GM23248 (cell line): ENCODE measurements at places on chromosomes 7 and 10.

- no peak for DNase-seq
Observed at GRCh38 chr7:139718141-139718540, 59.7 kb downstream of the HIPK2 start.

- DNase-seq: peak; percentile 19
Observed at GRCh38 chr7:36154255-36155212, 1.5 kb downstream of the EEPD1 start.

DNA sequence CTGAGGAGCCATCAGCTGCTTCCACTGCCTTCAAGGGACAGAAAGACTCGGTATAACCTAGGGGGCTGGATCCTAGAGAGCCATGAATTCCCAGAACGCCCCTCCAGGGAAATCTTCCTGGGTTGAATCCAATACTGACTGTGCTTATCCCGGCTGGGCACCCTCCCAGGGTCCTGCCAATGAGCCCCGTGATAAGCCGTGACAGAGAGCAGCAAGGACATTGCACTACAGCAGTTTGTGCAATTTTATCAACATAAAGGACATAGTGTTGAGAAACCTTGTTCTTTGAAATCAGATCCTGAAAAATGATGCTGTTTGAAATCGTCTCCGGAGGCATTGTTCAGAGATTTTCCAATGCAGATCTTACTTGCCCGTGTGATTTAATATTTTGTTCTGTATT lies 18.8 kb downstream of the AKR1B1 start:
- no peak for DNase-seq

DNA sequence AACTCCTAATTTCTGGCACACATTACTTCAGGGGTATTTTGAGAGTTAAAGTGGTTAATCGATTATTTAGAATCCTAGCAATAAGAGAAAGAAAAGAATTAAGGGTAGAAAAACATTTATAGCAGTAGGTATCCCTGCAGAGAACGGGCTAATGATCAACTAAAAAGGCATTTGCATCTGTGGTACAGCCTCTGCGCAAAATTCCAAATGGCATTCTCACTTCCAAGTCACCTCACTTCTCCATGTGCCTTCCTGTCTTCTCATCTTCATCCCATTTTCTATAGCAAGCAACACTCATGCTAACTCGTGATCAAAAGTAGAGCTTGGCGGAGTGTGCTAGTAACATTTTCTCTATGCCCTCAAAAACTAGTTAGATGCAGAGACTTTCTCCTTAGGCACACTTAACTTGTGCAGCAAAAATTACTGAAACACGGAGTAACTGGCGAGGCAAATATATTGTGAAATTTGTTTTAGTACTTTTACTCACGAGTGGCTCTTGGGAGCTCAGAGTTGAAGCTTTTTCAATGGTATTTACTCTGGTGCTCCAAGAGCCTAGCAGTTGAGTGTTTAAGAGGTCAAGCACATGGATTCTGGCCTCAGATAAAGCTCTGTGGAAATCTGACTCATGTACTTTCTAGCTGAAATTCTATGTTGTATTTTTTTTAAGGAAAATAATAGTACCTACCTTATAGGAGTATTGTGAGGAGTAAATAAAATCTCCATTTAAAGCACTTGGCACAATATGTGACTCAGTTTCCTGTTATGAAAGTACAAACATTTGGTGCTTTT lies 65.1 kb downstream of the MET start:
- DNase-seq: peak; percentile 13

- DNase-seq: no peak
Observed at GRCh38 chr7:103967401-103967800, 22.1 kb downstream of the RELN start.

DNA sequence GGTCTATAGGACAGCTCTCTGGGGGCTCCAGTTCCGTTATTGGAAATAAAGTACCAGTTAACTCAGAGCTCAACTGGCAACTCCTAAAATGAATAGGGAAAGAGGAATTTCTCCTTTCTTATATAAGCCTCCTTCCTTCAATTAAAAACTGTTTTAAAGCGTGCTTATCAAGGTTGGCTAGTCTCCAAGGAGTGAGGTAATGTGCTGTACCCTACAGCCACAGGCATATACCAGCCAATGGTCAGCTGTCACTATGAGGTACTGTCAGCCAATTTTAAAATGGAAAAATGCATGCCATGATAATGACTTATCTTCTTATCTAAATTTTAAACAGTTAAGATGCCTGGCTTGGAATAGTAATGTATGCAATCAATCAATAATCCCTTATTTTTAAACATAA lies 76.2 kb downstream of the PLCE1 start:
- DNase-seq: no peak

- no peak for DNase-seq
Observed at GRCh38 chr7:122492007-122492406, 187.5 kb upstream of the FEZF1 start.

GRCh38 chr10:124554085-124554858 lies 92.6 kb downstream of the LHPP start:
- DNase-seq: no peak
